ENCODE measurements at places on chromosomes 16 and 17.

DNA sequence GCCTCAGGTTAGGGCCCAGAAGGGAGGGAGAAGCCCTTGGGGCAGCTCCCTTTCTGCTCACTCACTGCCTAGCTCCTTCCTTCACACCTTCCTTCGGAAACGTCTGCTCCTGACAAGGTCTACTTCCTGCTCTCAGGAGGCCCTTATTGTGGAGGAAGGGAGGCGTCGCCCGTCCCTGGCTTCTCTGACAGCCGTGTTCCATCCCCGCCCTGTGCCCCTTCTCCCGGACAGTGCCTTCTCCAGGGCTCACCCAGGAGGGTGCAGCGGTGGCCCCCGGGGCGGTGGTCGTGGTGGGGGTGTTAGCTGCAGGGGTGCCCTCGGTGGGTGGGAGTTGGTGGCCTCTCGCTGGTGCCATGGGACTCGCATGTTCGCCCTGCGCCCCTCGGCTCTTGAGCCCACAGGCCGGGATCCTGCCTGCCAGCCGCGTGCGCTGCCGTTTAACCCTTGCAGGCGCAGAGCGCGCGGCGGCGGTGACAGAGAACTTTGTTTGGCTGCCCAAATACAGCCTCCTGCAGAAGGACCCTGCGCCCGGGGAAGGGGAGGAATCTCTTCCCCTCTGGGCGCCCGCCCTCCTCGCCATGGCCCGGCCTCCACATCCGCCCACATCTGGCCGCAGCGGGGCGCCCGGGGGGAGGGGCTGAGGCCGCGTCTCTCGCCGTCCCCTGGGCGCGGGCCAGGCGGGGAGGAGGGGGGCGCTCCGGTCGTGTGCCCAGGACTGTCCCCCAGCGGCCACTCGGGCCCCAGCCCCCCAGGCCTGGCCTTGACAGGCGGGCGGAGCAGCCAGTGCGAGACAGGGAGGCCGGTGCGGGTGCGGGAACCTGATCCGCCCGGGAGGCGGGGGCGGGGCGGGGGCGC is 231.9 kb downstream of the SEC14L1 start:
- peak; percentile 90 for DNase-seq

GRCh38 chr16:15775663-15776304 is 81.0 kb downstream of the MYH11 start:
- no peak for DNase-seq

GRCh38 chr16:50246299-50247122 is 19.8 kb upstream of the ADCY7 start:
- peak; percentile 69 for DNase-seq

GRCh38 chr17:50165066-50165465 is 739 bp upstream of the SGCA start:
- DNase-seq, result no peak

DNA sequence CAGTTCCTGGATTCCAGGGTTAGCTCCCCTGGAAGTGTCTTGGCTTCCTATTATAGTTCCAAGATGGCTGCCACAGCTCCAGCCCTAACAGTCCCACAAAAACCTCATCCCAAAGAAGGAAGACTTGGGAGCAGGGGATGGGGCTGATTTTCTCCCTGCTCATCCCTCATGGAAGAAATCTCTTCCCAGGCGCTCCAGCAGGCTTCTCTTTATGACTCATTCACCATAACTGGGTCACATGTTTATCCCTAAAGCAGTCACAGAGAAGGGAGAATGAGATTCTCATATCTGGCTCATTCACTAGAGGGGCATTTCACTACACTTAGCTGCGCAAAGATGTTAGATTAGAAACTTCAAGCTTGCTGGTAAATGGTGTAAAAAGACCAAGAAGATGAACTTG is 206.5 kb upstream of the IRX3 start:
- no peak for DNase-seq

DNA sequence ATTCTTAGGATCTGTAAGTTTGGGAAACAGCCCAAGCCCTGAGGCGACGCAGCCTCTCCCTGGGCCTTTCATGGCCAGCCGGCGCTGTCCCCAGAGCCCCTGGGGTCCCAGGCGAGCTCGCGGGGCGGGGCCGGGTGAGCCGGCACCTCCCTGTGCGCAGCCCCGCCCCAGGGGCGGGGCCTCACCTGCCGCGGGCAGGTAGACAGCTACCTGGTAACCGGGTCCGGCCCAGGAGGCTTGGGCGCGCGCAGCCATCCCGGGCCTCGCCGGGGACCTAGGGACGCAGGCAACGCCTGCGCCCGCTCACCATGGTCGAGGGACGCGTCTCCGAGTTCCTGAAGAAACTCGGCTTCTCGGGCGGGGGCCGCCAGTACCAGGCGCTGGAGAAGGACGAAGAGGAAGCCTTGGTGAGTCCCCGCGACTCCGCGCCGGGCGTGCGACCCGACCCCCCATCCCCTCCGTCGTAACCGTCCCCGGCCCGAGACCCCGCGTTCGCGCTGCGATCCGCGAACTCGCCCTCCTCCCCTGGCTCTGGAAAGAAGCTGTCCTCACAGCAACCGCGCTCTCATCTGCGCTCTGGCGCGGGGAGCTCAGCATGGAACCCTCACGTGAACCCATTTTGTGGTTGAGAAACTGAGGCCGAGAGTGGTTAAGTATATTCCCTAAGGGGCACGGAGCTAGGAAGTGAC is at the start of gene ATP2C2:
TSS of gene ATP2C2 (plus strand) at position 231 of the 689 bp plus-strand sequence. CDS start at position 309, 78 bp downstream.
- DNase-seq, result no peak

DNA sequence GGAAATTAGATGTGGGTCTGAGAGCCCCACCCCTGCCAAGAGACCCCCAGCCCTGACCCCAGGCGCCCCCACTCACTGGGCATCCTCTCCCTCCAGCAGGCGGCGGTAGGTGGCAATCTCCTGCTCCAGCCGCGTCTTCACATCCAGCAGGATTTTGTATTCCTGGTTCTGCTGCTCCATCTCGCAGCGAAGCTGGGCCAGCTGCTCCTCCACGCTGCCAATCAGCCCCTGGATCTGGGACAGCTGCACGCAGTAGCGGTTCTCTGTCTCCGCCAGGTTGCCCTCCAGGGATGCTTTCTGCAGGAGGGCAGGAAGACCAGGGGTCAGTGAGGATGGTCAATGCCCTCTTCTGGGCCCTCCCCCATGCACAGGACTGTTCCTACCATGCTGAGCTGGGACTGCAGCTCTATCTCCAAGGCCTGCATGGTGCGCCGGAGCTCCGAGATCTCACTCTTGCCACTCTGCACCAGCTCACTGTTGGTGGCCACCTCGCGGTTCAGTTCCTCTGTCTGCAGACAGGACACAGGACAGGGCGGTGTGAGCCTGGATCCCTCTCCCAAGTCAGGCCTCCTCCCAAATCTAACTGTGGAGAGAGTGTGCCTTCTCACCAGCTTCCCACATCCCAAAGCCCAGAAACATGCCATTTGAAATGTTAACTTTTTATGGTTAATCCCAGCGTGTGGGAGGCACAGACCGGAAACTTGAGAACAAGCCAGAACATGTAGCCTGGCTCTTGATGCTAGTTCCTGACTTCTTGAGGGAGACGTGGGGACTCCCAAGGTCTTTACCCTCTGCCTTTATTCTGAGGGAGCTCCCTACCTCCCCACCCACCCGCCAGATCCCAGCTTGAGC is 3.6 kb downstream of the KRT17 start:
- no peak for DNase-seq

DNA sequence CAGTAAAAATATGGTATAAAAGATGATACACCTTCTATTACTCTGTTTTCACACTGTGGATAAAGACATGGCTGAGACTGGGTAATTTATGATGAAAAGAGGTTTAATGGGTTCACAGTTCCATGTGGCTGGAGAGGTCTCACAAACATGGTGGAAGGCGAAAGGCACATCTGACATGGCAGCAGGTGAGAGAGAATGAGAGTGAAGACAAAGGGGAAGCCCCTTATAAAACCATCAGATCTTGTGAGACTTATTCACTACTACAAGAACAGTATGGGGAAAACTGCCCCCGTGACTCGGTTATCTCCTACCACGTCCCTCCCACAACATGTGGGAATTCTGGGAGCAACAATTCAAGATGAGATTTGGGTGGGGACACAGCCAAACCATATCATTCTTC is 45.6 kb downstream of the TBC1D26 start:
- no peak for DNase-seq

- peak; percentile 31 for DNase-seq
Measured at GRCh38 chr16:61146429-61146828, 889.8 kb downstream of the CDH8 start.

DNA sequence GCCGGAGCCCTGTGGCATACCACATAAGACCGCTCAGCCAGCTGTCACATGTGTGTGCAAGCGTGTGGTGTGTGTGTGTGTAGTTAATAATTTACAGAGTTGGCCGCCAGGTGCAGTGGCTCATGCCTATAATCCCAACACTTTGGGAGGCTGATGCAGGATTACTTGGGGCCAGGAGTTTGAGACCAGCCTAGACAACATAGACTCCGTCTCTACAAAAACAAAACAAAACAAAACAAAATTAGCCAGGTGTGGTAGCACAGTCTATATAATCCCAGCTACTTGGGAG is 20.4 kb downstream of the SOCS1 start:
- DNase-seq, result peak; percentile 65

GRCh38 chr16:29877266-29877961 is 14.4 kb upstream of the CDIPT start:
- DNase-seq, result peak; percentile 93

GRCh38 chr17:3482852-3483251 is 7.1 kb downstream of the ASPA start:
- no peak for DNase-seq

DNA sequence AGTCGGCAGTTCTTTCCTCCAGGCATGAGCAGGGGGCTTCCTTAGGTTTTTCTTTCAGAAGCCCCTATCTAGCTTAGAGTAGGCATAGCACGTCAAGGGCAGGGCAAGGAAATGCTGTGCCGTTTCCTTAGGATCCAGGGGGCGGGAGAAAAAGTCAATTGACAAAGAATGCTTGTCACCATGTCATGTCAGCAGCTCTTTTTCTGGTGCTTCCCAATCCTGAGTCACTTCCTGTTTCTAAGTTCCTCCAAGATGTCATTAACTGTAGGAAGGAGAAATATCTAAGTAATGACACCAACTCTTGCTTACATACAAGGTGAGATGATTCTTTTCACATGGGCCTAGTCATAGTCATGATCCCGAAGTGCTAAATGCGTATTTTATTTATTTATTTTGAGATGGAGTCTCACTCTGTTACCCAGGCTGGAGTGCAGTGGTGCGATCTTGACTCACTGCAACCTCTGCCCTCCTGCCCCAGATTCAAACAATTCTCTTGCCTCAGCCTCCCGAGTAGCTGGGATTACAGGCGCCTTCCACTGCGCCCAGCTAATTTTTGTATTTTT is 35.2 kb downstream of the GJC1 start:
- peak; percentile 58 for DNase-seq

DNA sequence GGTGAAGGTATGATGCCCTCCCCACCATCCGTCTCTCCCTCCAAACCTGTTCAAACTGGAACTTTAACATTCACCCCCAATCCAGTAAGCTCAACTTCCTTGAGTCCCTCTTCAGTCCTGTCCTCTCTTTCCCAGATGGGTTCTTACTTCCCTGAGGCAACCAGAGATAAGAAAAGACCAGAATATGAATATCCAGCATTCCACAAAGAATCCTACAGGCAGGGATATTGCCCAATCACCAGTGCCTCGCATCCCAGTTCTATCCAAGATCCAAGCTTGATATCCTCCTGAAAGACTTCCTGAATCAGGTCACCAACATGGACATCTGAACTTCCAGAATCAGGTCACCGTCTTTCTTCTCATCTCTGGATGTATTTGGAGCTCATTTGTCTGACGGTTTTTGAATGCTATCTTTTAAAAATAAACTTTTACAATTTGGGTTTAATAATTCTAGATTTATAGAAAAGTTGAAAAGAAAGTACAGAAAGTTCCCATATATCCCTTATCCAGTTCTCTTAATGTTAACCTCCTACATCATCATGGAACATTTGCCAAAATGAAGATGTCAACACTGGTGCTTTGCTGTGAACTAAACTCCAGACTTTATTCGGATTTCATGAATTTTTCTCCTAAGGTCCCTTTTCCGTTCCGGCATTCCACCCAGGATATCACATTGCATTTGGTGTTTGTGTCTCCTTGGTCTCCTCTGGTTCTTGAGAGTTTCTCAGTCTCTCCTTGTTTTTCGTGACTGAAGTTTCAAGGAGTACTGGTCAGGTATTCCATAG is 13.7 kb upstream of the COL1A1 start:
- no peak for DNase-seq

DNA sequence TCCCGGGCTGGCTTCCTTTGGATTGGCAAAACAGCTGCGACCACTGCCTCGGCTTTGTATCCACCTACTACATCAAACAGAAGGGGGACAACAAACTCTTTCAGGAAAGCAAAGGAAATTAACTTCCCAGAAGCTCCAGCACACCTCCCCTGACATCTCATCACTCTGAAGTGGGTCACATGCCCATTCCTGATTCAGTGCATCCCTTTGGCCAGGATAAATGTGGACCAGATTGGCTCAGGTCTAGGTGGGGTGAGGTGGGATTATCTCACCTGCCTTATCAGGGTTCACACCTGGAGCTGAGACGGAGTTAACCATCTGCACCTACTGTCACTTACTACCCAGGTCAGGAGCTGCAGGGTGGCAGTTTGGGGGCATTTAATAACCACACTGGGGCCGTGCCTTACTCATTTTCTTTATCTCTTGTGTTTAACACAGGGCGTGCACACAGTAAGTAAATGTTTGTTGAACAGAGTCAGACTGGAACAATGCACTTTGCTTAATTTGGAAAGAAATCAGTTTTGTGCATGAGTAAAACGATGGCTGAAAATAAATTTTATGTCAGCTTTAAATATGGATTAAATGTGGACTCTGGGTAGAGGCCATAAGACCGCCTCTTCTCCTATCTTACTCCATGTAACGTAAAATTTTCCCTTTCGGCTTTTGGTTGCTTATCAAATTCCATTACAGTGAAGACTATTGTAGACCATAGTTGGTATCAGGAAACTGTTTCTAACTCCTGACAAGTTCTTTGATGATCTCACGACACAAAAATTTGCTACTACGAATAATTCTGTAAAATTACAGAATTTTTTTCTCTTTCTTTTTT is 36.0 kb downstream of the IQCK start:
- no peak for DNase-seq

DNA sequence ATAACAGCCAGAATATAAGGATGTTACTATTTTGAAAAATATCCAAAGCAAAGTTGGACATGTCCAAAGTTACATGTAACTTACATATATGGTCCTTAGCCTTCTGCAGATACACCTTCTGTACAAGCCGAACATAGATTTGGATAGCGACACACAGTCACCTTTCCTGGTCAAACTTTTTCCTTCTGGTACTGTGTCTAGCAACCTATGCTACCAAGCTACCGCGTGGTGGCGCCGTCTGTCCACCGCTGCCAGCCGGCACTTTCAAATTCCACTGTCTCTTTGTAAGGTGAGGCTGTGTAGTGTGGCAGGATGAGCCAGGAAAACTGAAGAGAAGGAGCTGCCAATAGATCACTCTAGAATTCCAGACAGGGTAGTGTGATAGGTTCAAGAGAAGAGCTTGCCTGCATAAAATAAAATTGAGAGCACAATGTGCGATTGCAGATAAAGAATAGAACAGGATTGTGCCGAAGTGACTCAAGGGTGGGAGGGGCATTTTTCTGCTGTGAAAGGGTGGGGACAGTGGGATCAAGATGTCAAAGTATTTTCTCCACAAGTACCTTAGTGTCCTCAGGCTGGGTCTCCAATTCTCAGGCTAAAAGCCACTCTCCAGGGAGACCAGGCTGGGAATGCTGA is 366.9 kb downstream of the SLC39A11 start:
- DNase-seq, result peak; percentile 78

DNA sequence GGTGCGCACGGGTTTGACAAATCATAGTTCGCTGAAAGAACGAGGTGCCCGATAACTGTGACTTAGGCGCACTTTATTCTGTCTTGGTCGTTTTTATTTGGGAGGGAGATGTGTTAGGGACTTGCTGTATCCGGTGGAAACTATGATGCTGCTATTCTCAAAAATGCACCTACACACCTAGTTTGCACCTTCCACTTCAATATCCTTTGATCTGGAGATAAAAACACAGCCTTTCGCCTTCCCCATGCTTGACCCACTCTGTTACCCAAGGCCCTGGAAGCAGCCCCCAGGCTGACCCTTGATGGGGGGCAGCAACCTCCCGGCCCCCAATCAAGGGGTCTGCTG is 15.0 kb upstream of the FOXF1 start:
- no peak for DNase-seq
